Nephron progenitor cell (in vitro differentiated cells): ENCODE measurements at places on chromosomes 7 and 10.

- peak; percentile 44 for DNase-seq
These were observed 7.6 kb upstream of the GRID2IP start for GRCh38 chr7:6558837-6559236.

DNA sequence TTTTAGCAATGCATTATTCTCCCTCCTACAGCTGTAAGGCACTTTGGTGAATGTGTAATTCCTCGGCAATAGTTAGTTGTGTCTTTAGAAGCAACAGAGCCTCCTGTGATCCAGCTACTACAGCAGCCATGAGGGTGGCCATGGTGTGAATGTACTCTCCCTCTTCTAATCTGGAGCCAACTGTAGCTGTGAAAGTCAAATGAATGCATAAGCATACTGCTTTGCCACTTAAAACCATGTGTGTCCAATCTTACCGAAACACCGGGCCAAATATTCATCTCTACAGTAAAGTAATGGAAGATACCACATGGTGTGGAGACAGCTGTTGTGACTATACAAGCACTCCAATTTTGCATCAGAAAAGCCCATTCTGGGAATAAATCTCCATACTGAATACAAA lies 195.0 kb downstream of the DNAJC1 start:
- DNase-seq, result no peak

DNA sequence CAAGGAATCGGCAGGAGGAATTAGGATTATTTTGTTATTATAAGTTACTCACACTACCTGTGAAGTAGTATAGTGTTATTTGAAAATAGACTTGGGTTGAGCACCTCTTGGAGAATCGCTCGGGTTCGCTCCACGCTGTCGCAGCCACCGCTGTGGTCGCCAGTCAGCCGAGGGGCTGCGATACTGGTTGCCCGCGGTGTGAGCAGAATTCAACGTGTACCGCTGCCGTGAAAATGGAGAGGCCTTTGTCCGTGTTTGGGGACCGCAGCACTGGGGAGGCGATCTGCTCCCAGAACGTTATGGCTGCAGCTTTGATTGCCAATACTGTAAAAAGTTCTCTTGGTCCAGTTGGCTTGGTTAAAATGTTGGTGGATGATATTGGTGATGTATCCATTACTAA lies 117.2 kb downstream of the C7orf25 start:
- DNase-seq, result no peak

- no peak for DNase-seq
These were observed 271.2 kb upstream of the IGFBP3 start for GRCh38 chr7:46192271-46192670.

- no peak for DNase-seq
These were observed 230.3 kb downstream of the INHBA start for GRCh38 chr7:41472427-41473125.

GRCh38 chr10:27713941-27714340 lies 31.7 kb downstream of the MKX start:
- DNase-seq, result no peak

- peak; percentile 57 for DNase-seq
These were observed 4.3 kb upstream of the MARVELD1 start for GRCh38 chr10:97708976-97709946.

DNA sequence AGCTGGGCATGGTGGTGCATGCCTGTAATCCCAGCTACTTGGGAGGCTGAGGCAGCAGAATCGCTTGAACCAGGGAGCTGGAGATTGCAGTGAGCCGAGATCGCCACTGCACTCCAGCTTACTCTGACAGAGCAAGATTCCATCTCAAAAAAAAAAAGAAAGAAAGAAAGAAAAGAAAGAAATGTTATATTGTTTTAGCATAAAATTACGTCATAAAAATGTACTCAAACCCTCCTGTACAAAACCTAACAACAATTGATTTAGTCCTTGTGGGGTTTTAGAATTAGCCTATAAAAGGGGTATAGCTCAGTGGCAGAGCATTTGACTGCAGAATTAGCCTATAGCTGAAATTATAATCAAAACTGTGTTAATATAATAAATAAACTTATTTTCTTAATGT lies 27.9 kb downstream of the PIK3AP1 start:
- DNase-seq, result no peak

DNA sequence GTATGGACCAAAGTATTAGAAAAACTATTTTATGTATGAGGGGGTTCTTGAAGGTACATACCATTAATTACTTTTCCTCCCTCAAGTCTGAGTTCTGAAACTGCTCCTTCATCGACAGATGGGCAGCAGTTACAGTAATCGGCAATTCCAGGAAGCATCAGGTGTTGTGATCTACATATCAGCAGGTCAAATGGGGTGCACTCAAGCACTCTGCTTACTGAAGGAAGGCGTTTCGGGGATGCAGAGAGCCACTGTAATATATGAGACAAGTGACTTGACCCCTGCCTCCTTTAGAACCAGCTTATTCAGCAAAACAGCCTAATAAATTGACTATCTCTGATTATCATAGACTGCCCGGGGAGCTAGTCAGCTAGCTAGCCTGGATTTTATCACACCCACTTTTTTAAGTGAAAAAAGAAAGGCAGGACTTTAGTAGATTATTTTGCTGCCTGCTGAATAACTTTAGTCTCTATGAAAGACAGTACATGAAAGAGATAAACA lies 4.2 kb downstream of the SMNDC1 start:
- DNase-seq, result no peak

DNA sequence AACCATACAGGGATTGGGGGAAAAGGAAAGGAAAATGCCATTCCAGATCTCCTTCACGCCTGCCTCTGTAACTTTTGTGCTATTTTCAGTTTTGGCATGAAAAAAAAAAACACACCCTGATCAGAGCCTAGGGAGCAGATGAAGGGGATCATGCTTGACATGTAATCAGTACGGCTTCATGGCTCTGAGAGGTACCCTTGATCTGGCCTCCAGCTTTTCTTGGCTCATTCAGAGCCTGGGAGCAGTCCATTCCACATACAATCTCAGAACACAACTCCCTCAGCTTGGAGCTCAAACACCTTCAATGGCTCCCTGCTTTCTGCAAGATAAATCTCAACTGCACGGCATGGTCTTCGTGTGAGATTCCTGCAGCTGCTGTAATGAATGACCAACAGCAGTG lies 422.8 kb upstream of the ZMIZ1 start:
- DNase-seq, result no peak

DNA sequence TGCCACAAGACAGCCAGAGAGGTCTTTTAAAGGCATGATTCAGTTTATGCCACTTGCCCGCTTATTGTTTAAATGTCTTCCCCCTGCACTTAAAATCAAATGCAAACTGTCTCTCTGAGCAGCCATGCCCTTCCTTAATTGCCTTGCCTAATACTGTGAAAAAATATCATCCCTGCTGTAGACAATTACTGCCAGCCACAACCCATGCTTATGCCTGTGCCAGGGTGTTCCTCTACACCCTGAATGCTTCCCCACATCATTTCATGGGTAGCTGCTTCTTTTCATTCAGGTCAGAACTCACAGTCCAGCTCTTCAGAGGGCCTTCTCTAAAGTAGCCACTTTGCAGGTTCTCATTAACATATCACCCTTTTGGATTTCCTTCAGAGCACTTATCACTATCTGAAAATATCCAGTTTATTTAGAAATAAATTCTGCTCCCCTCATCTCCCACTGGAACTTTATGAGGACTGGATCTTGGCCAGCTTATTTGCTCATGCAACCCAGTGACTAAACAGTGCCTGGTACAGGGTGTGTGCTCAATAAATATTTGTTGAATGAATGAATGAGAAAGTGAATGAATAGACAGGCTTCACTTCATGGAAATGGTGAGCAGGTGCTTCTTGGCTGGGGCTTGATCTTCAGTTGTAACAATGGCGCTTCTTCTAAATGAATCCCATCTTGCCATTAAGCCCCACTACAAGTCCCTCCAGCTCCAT lies 162.4 kb upstream of the MDFIC start:
- no peak for DNase-seq

GRCh38 chr7:36638586-36639263 lies 85.6 kb downstream of the AOAH start:
- no peak for DNase-seq

DNA sequence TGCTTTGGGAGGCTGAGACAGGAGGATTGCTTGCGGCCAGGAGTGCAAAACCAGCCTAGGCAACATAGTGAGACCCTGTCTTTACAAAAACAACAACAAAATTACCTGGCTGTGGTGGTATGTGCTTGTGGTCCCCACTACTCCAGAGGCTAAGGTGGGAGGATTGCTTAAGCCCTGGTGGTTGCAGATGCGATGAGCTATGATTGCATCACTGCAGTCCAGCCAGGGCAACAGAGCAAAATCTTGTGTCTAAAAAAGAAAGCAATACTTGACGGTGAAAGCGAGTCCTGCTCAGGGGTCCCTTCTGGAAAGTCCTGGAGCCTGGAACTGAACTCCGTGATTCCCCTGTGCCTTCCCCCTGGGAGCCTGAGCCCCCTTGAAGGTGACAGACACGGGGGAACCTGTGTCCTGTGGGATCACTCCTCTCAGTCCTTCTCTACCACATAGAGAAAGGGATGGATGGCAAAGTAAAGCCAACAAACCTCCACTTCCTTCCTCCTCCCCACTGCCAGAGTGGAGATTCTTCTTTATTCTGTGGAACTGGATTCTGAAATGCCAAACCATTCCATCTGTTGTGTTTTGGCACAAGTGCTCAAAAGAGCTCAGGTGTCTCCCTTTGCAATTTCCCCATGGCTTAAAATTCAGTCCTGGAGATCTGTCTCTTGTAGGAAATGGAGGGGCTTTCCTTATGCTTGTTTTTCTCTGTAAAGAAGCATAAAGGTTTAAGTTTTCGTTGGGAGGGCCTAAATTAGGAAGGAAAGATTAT lies 50.6 kb downstream of the KIAA1217 start:
- no peak for DNase-seq

GRCh38 chr10:125592897-125593296 lies 90.1 kb downstream of the TEX36 start:
- no peak for DNase-seq

- DNase-seq, result no peak
These were observed 32.4 kb downstream of the NKX6-2 start for GRCh38 chr10:132753596-132753995.

GRCh38 chr7:1757601-1758000 lies 87.5 kb downstream of the ELFN1 start:
- no peak for DNase-seq

DNA sequence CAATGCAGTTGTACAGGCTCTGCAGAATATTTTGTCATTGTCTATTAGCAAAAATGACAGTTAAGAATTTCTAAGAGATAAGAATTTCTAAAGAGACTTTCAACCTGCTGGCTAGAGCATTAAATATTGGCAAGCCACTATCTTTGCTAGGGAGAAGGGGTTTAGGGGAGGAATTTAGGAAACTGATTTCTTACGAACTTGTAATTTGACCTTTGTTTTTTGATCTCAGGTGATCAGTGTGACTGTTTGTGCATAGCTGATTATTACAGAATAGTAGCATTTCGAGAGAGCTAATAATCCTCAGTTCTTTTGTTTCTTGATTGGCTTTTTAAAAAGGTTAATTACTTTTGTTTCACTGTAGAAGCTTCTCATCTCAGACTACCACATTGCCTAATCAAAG lies 68.1 kb downstream of the ST7 start:
- DNase-seq, result no peak

- peak; percentile 76 for DNase-seq
These were observed 50.8 kb downstream of the C10orf120 start for GRCh38 chr10:122648599-122649428.

DNA sequence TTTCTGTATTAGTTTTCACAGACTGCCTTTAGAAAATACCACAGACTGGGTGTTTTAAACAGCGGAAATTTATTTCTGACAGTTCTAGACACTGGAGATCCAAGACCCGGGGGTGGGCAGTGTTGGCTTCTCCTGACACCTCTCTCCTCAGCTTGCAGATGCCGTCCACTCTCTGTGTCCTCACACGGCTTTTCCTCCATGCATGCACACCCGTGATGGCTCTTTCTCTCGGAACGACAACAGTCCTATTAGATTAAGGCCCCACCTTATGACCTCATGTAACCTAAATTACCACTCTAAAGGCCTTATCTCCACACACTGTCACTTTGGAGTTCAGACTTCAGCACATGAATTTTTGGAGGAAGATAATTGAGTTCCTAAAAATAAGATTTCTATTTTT lies 142.9 kb upstream of the VWC2 start:
- DNase-seq, result no peak

DNA sequence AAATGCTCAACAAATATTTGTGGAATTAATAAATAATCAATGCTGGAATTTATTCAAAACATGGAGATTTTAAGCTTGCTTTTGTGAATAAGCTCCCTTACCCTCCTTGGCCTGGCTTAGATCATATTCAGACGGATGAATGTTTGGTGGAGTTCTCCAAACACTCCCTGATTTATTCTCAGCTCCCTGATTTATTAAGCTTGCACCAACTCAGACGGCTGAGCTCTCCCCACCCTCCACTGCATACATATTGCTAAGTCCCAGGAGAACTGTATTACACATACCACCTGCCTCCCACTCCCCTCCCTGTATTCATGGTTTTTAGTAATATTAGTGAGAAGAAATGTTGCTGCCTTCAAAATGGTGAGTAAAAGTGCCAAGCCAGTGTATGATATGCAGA lies 1057.5 kb downstream of the SORCS3 start:
- no peak for DNase-seq

GRCh38 chr7:64873517-64873916 lies 29.6 kb upstream of the ZNF273 start:
- DNase-seq, result no peak

DNA sequence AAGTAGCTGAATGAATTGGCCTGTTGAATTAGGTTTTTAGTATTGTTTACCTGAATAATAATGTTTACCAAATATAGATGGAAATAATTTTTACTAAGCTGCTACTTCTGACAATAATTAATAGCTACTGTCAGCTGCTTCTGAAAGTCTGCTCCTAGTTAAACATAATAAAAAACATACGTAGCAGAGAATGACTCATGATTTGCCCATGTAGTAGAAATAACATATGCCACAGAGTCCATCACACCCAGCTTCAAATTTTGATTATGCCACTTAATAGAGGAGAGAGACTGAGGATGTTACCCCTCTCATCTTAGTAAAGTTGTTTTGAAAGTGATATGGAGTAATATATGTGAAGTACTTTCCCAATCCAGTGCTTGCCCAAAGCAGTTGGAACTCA lies 57.6 kb upstream of the MDFIC start:
- no peak for DNase-seq

DNA sequence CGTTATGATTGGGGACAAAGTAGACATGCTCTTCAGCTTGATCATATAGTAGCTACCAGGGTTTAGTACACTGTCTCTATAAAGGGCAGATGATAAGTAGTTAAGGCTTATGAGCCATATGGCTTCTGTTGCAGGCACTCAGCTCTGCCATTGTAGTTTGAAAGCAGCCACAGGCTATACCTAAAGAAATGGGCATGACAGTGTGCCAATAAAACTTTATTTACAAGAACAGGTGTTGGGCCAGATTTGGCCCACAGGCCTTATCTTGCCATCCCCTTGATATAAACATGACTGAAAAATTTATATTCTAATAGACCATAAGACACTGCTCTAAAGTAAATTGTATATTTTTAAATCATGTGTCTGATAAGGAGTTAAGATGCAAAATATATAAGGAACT lies 36.6 kb downstream of the GRK5 start:
- DNase-seq, result no peak

GRCh38 chr7:72781631-72782030 lies 46.4 kb downstream of the TYW1B start:
- DNase-seq, result no peak
